ENCODE measurements at places on chromosomes 3 and 15. TPM values are rescaled to one million over a fixed set of nuclear protein-coding genes. Genes with fewer than 3 reads are reported as not detected.
A peak's percentile ranks its signal among the peaks of the same experiment; 100 is the strongest.

GRCh38 chr15:69554279-69554961, 101.8 kb downstream of the RPLP1 start:
- H3K36me3 ChIP-seq = no peaks in the 10 kb centered on the region
- no peaks in the 10 kb centered on the region for H3K27me3 ChIP-seq
- H3K4me3 ChIP-seq = no peak overlapping the region
- H3K4me1 ChIP-seq = peaks cover 40% of the 10 kb centered on the region

GRCh38 chr15:56248311-56248992, 4.8 kb upstream of the RFX7 start:
- no peaks in the 10 kb centered on the region for H3K27me3 ChIP-seq
- no peak overlapping the region for H3K27ac ChIP-seq
- H3K4me1 ChIP-seq = peaks cover 5% of the 10 kb centered on the region
- H3K36me3 ChIP-seq = peaks cover 2% of the 10 kb centered on the region
- H3K4me3 ChIP-seq = no peak overlapping the region
- no peak for DNase-seq

DNA sequence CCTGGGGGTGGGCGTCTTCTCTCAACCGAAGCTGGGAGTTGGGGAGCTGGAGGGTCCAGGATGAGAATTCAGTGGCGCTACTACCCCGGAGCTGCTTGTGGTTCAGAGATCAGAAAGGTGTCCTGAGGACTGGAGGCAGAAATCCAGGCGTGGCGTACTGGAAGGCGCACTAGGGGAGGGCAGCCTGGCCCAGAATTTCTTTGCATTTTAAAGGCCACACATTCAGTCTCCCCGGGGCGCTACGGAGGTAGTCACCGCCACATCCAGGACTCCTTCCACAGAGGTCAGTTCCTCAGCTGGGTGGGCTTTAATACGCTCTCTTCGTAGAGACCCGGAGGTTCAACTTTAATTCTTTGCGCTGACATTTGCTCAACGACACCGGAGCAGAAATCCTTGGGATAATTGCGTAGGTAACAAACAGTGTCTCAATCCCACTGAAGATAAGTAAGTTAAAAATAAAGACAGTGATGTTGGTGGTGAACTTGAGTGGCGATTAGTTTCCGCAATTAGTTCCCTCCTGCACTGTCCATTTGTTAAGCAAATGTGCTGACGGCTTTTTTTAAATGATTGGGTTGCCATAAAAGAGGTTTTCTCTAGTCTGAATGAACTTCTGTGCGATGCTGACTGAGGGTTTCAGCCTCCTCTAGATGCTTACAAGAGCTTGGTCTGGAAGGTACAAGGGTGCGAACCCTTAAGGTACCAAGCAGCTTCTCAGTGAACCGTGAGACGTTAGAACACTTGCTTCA, 535 bp downstream of the MCTP2 start:
- peak; percentile 22 for DNase-seq
- no peaks in the 10 kb centered on the region for H3K36me3 ChIP-seq

- peaks cover 31% of the 10 kb centered on the region for H3K4me1 ChIP-seq
- no peak for DNase-seq
- H3K4me3 ChIP-seq = no peak overlapping the region
- H3K36me3 ChIP-seq = no peaks in the 10 kb centered on the region
These were observed 178.8 kb downstream of the CHST2 start for GRCh38 chr3:143298380-143298779.

DNA sequence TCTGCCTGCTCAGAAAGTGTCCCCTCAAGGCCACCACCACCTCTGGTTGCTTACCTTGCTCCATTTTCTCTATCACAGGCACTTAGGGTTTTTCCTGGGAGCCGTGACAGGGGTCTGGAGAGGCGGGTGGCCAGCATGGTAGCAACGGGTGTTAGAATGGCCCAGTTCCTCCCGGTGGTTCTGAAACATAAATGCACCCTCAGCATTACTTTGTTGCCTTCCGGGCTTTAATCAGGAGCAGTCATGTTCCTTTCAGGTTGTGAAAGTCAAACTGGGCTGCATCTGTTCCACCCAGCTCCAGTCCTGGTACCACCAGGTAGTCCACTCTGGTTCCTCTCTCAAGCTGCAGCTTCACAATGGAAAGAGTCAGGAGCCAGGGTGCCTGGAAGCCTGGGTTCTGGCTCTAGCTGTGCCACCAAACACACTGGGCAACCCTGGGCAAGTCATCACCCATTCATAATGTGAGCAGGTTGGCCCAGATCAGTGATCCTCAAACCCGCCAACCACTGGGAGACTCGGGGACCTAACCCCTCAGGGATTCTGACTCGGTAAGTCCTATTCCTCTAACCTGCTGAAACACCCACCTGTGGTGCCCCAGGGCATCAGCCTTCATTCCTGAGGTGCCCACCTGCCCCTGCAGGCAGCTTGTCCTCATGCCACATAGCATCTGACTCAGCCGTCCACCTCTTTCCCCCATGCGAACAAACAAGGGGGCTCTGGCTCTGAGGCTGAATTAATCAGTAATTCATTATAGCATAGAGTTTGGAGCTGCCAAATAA, 9.3 kb downstream of the BDH1 start:
- no peak overlapping the region for H3K4me3 ChIP-seq
- DNase-seq = no peak
- H3K4me1 ChIP-seq = peaks cover 4% of the 10 kb centered on the region
- no peak overlapping the region for H3K27ac ChIP-seq
- H3K36me3 ChIP-seq = no peaks in the 10 kb centered on the region

- peaks cover 15% of the 10 kb centered on the region for H3K4me1 ChIP-seq
- peaks cover 7% of the 10 kb centered on the region for H3K36me3 ChIP-seq
- H3K27me3 ChIP-seq = no peaks in the 10 kb centered on the region
- DNase-seq = no peak
- H3K27ac ChIP-seq = peak overlapping the region; percentile 55
These were observed 604 bp downstream of the GNAI2 start for GRCh38 chr3:50236484-50237132.

DNA sequence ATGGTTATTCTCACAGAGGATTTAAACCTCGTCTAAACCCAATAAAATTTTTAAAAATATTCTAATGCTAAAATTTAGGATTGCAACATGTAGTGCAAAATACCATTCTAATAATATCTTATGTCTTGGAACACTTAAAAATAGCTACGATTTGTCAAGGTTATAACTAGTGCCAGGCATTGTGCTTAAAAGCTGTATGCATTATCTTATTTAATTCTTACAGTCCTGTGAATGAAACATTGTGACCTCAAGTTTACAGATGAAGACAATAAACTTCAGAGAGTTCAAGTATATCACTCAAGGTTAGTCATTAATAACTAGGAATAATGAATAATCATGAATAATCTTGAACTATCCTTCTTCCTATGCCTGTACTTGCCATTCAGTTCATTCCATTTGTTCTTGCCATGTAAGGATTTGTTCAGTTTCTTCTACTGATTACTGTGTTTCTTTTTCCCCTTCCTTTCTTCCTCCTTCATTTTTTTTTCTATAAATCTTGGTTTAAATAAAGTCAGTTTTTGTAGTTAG, 897.6 kb upstream of the NR2F2 start:
- DNase-seq = no peak
- no peaks in the 10 kb centered on the region for H3K27me3 ChIP-seq
- no peaks in the 10 kb centered on the region for H3K4me1 ChIP-seq
- H3K4me3 ChIP-seq = no peak overlapping the region

GRCh38 chr3:80496452-80496851, 728.7 kb upstream of the ROBO1 start:
- no peaks in the 10 kb centered on the region for H3K36me3 ChIP-seq
- H3K27ac ChIP-seq = no peak overlapping the region
- H3K27me3 ChIP-seq = no peaks in the 10 kb centered on the region
- DNase-seq = no peak

GRCh38 chr3:194930377-194931204, 244.9 kb downstream of the FAM43A start:
- no peaks in the 10 kb centered on the region for H3K27me3 ChIP-seq
- no peak overlapping the region for H3K4me3 ChIP-seq
- peak overlapping the region; percentile 28 for H3K27ac ChIP-seq
- H3K36me3 ChIP-seq = no peaks in the 10 kb centered on the region
- peak; percentile 68 for DNase-seq

Gene C3orf18
- 33.9 TPM for total RNA-seq

Gene CYP1A1
- 2.3 TPM for total RNA-seq

DNA sequence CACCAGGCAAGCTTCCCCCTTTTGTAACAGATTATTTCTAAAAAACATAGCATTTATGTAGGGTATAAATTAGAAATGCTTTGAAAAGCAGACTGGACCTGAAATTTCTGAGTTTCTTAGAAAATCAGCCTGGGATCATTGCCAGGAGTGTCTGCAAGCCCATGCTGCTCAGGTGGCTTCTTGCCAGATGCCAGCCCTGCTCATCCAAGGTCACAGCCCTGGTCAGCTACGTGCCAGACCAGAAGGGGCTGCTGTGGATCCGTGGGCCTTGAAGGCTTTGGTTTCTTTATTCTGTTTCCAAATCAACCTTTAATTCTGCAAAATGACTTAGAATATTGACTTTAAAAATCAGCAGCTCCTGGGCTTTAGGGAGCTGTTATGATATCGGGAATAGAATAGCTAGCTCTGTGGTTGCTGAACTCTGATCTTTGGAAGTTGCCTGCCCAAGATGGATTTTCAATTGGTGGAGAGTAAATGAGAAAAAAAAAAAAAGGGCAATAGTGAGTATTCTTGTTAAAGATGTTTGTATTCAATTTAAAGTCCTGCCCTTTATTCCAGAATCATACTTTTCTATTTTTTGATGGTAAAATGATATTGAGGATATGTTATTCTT, 370.1 kb upstream of the ONECUT1 start:
- DNase-seq = no peak
- no peaks in the 10 kb centered on the region for H3K27me3 ChIP-seq
- H3K4me3 ChIP-seq = no peak overlapping the region
- no peaks in the 10 kb centered on the region for H3K36me3 ChIP-seq

- H3K27ac ChIP-seq = no peak overlapping the region
- peaks cover 37% of the 10 kb centered on the region for H3K4me1 ChIP-seq
- peak; percentile 97 for DNase-seq
- no peaks in the 10 kb centered on the region for H3K36me3 ChIP-seq
- H3K4me3 ChIP-seq = peak overlapping the region; percentile 65
These were observed 83.4 kb downstream of the FAM43A start for GRCh38 chr3:194769020-194769643.

- no peak overlapping the region for H3K4me3 ChIP-seq
- no peaks in the 10 kb centered on the region for H3K27me3 ChIP-seq
- no peak overlapping the region for H3K27ac ChIP-seq
- no peaks in the 10 kb centered on the region for H3K4me1 ChIP-seq
These were observed 19.5 kb downstream of the RYK start for GRCh38 chr3:134231131-134231530.

Gene STARD9
- 4.9 TPM for total RNA-seq

- no peak overlapping the region for H3K4me3 ChIP-seq
- DNase-seq = no peak
- H3K4me1 ChIP-seq = peaks cover 9% of the 10 kb centered on the region
- H3K27ac ChIP-seq = no peak overlapping the region
- no peaks in the 10 kb centered on the region for H3K36me3 ChIP-seq
These were observed 11.9 kb upstream of the TM4SF4 start for GRCh38 chr3:149462581-149463011.

DNA sequence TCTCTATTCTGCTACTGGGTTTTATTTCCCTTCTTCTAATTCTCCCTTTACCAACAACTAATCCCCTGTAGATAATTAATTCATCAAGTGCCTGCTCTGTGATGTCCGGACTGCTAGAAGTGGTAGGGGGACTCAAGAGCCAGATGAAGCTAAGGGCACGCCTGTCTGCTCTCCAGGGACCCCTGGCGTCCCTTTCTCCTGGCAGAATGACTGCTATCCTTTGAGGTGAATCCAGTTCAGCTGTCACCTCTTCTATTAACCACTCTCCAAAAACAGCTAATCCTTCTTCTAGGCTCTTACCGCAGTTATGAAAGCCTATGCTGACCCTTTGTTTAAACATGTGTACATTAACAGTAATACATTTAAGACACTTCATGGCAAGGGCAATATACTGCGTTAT, 1.4 kb upstream of the CHRNA7 start:
- no peak overlapping the region for H3K4me3 ChIP-seq
- DNase-seq = no peak
- no peak overlapping the region for H3K27ac ChIP-seq

DNA sequence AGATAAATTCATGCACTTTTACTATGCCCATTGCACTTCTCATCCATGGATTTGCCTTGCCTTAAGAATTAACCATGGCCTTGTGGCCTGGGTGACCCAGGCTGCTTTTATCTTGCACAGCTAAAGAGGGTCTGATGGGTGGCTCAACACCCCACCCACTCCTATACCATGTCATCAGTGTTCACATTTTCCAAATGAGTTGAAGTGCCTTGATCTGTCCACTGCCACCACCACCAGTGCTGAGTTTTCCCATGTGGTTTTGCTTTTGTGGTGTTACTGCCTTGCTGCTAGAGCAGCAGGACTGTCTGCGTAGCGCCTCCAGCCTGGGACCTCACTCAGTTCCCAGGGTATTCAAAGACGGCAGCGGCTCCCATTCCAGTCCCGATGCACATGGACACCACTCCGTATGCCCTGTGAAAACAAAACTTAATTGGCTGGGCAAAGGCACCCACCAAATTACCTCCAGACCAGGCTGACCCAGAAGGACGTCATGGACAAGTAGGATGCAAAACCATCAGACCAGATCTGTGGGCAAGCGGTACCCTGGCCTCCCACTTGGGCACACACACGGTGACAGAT, 14.1 kb downstream of the ACAA1 start:
- no peak overlapping the region for H3K4me3 ChIP-seq
- no peak overlapping the region for H3K27ac ChIP-seq
- no peaks in the 10 kb centered on the region for H3K27me3 ChIP-seq
- peaks cover 66% of the 10 kb centered on the region for H3K36me3 ChIP-seq
- DNase-seq = no peak

Gene CFAP20DC
- 13.8 TPM for total RNA-seq

GRCh38 chr3:127992127-127992526, 60.1 kb upstream of the SEC61A1 start:
- H3K27ac ChIP-seq = no peak overlapping the region
- H3K4me1 ChIP-seq = peaks cover 19% of the 10 kb centered on the region
- H3K27me3 ChIP-seq = no peaks in the 10 kb centered on the region
- H3K36me3 ChIP-seq = no peaks in the 10 kb centered on the region

DNA sequence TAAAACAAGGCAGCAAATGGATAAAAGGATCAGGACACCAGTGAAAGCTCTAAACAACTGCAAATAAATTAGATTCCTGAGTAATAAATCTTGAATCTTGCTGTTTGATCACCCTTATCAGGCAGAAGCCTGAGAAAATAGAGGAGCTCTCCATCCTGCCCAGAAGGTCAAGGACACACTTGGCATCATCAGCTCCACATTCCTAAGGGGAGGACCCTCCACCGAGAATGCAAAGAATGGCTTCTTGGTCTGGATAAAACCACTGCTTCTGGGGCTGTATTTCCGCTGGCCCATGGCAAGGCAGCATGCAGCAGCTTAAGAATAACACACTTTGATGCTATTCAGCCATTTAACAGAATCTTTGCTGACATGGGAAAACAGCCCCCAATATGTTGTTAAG, 108.9 kb upstream of the TSC22D2 start:
- no peaks in the 10 kb centered on the region for H3K36me3 ChIP-seq
- no peak for DNase-seq
- H3K4me3 ChIP-seq = no peak overlapping the region

Gene DYNLT2B
- 19.8 TPM for total RNA-seq
